ENCODE measurements at places on chromosomes 3 and 15. TPM values are rescaled to one million over a fixed set of nuclear protein-coding genes. Genes with fewer than 3 reads are reported as not detected.

The CDHR4 gene
- total RNA-seq, result not detected

The PLA2G4E gene
- not detected for total RNA-seq

The CCR4 gene
- 0.35 TPM for total RNA-seq

The BNC1 gene
- total RNA-seq, result 2.1 TPM

The ISLR gene
- 186 TPM for total RNA-seq

The TMIE gene
- not detected for total RNA-seq

The RLBP1 gene
- not detected for total RNA-seq

The CLDN1 gene
- total RNA-seq, result 200 TPM

The ABCC5 gene
- total RNA-seq, result 15.9 TPM

The GPR62 gene
- total RNA-seq, result not detected

The CSK gene
- total RNA-seq, result 41.6 TPM

The CKMT1B gene
- total RNA-seq, result 0.90 TPM

The ZNF619 gene
- 0.59 TPM for total RNA-seq

The HAUS2 gene
- total RNA-seq, result 22.8 TPM

The CRYGS gene
- 2.4 TPM for total RNA-seq

The NR2F2 gene
- 23.6 TPM for total RNA-seq

The LTK gene
- 0.55 TPM for total RNA-seq

The GPR149 gene
- not detected for total RNA-seq

The CCR9 gene
- total RNA-seq, result not detected

The LRRC2 gene
- 3.9 TPM for total RNA-seq

The PIGZ gene
- 3.3 TPM for total RNA-seq

The ADCY5 gene
- total RNA-seq, result 34.2 TPM

The TLR9 gene
- 1.5 TPM for total RNA-seq

The OR5H2 gene
- not detected for total RNA-seq

The THRB gene
- 4.6 TPM for total RNA-seq

The KCNH8 gene
- total RNA-seq, result 1.5 TPM

The RTP1 gene
- not detected for total RNA-seq

The GMPS gene
- 71.7 TPM for total RNA-seq

The RNU5B-1 gene
- not detected for total RNA-seq

The MITF gene
- total RNA-seq, result 40.0 TPM

The CASR gene
- total RNA-seq, result not detected

The EFCAB12 gene
- not detected for total RNA-seq

The MESP2 gene
- 0.21 TPM for total RNA-seq

The IL12A gene
- not detected for total RNA-seq

The SENP8 gene
- 2.9 TPM for total RNA-seq

The DAZL gene
- total RNA-seq, result not detected

The ITPKA gene
- total RNA-seq, result not detected

The LRRK1 gene
- total RNA-seq, result 18.2 TPM

The SATB1 gene
- 17.3 TPM for total RNA-seq

The IGSF11 gene
- total RNA-seq, result not detected

The FHIT gene
- total RNA-seq, result 8.8 TPM

The C3orf85 gene
- not detected for total RNA-seq

The CP gene
- total RNA-seq, result 4.4 TPM

The HEXA gene
- total RNA-seq, result 38.8 TPM

The MASP1 gene
- 88.2 TPM for total RNA-seq

The PP2D1 gene
- total RNA-seq, result not detected

The PRRT3 gene
- 3.2 TPM for total RNA-seq

The FRMD5 gene
- 1.0 TPM for total RNA-seq

The PLXND1 gene
- 343 TPM for total RNA-seq

The NT5DC2 gene
- 21.6 TPM for total RNA-seq

The EPM2AIP1 gene
- total RNA-seq, result 57.0 TPM

The SLC15A2 gene
- 5.6 TPM for total RNA-seq

The GOLGA6D gene
- total RNA-seq, result not detected

The FOXL2NB gene
- total RNA-seq, result 1.3 TPM

The ARGFX gene
- not detected for total RNA-seq

The MAPKAPK3 gene
- total RNA-seq, result 25.6 TPM
